ENCODE measurements at places on chromosomes 7 and 10.

DNA sequence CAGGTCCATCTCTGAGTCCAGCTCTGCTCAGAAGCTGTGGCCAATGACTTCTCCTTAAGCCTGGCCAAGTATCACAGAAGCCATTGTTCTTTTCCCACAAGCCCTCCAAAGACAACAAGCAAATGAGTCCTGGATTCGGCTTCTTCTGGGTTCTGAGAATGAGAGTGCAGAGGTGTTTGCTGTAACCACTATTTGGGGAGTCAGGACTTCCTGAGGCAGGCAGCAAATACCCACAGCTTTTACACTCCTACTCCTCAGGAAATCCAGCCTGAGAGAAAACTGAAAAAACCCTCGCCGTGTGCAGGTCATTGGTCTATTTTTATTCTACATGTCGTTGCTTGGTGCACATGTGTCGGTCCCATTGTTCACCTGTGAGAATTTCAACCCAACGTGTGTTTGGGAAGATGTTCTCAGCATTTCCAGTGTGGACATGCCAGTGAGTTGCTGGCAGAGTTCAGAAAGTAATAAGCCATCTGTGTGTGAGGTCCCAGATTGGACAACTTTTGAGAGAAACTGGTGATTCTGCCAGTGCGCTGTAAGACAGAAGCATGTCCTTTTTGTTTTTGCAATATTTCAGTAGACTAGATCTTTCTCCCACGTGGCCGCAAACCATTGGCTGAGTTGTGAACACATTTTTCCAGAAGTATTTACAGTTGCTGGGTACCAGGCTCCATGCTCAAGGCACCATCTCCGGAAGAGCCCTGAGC is 121.6 kb upstream of the LYZL2 start:
- DNase-seq: no peak

DNA sequence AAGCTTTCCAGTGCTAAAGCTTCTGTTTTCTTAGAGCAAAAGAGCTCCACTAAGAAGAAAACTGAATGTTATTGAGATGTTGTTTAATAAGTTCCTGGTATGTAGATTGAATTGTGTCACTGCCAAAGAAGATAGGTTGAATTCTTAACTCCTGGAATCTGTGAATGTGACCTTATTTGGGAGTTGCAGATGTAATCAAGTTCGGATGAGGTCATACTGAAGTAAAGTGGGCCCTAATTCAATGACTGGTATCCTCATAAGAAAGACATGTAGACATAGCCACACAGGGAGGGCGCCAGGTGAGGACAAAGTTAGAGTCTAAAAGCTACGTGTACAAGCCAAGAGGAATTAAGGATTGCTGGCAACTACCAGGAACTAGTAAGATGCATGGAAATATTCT is 732.1 kb upstream of the C7orf33 start:
- DNase-seq: no peak

- DNase-seq: no peak
These were observed 527.3 kb upstream of the SEMA3D start for GRCh38 chr7:85714043-85714578.

DNA sequence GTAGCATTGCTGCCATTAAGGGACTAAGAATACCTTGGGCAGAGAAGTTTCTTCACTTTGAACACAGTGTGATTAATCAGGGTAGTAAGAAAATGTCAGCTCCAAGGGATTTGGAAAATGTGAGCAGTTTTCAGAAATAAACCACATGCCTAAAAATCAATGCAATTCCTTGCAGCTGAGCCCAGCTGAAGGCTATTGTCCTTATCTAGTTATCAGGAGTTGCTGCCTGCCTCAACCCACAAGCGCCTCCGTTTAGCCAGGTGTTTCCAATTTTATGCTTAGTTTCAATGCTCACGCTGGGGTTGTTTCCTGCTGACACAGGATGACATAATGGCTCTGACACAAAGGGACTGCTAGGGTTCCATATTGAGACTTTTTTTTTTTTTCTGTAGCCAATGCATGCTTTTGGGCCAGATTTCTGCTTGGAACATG is 132.3 kb upstream of the ANK3 start:
- no peak for DNase-seq

GRCh38 chr10:28580825-28581224 is 47.9 kb downstream of the WAC start:
- no peak for DNase-seq

DNA sequence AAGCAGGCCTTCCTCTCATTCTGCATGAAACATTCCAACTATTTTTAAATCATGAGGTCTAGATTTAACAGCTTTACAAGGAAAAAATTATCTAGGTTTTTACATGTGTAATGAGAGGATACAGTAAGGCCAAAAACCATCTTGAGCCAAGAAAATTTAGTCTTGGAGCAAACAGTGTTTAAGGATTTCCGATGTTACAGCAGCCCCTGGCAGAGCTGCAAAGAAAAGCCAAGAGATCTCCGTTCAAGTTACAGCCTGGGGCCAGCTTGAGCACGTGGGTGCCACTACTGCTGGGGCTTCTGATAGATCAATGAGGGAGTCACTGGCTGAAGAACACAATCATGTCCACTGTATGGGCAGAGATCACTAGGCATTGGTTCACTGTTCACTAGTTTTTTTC is 156.2 kb downstream of the EVX1 start:
- DNase-seq: no peak

- DNase-seq: no peak
These were observed 12.9 kb downstream of the AGK start for GRCh38 chr7:141563956-141564623.

- no peak for DNase-seq
These were observed 63.8 kb downstream of the PALS2 start for GRCh38 chr7:24637021-24637420.

DNA sequence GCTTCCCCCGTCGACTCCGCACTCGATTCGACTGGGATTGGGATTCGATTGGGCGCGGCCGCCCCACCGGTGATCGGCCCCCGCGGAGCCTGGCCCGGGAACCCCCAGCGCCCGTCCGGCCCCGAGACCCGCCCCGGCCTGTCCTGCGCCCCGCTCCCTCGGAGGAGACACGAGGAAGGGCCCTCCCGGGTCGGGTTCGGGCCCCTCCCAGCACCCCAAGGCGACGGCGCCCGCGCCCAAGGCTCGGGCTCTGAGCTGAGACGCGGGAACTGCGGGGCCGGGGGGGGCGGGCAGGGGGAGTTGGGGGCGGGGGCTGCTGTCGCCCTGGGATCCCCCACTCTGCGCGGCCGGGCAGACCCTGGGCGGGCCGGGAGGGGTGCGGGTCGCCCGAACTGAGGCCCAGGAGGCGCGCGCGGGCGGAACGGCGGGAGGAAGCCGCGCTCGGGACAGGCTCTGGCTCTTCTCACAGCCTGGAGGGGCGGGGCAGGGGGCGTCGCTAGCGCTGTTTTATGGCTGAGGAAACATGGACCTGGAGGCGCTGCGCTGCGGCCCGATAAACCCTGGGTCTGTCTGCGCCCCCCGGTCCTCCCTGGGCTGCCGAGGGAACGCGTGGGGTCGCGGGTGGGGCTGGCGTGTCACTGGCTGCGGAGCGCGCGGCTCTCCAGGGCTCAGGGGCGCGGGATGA is 1.7 kb upstream of the NKX6-2 start:
- no peak for DNase-seq

DNA sequence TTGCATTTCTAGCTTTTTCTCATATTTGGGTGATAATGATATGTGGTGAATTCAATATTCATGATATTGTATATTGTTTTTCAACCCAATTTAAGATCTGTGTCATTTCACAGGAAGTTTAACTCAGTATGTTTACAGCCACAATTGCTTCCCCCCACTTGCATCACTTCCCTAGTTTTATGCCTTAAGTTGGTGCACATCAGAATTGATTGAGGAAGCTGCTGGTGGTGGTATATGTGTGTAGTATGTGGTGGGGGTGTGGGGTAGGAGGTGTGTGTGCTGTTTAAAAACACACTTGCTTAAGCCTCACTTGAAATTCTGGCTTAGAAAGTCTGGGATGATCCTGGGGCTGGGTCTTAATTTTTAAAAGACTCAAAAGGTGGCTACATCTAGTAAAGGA is 245.1 kb upstream of the AOAH start:
- DNase-seq: no peak

DNA sequence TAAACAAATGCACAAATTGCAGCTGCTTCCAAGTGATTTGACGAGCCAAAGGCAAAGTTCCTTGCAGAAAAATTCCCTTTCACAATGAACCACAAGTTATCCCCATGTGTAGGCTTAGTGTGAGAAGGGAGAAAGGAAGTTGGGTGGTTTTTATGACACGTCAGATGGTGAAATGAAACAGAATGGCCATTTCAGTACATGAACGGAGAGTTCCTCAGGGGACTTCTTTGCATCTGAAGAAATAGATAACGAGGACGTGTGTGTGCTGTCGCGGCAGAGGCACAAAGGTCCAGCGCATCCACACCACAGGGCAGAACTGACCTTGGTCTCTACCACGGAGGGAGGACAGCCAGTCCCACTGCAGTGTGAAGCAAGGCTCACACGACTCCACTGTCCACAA is 135.9 kb downstream of the PAXIP1 start:
- no peak for DNase-seq

DNA sequence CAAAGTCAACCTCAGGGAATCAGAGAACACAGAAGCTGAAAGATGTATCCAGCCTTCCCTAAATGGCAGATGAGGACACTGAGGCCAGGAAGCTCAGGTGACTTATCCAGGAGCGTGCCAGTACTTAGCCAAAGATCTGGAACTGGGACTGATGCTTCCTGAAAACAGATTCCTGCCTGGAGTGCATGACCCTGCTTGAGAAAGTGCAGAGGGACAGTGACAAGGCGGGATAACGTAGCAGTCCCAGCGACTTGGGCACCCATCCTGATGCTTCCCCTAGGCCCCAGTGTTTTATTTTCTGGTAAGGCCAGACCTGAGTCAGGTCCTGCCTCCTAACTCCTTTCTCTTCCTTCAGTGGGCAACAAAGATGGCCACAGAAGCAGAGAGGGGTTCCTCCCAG is 48.6 kb downstream of the KIAA1217 start:
- no peak for DNase-seq

DNA sequence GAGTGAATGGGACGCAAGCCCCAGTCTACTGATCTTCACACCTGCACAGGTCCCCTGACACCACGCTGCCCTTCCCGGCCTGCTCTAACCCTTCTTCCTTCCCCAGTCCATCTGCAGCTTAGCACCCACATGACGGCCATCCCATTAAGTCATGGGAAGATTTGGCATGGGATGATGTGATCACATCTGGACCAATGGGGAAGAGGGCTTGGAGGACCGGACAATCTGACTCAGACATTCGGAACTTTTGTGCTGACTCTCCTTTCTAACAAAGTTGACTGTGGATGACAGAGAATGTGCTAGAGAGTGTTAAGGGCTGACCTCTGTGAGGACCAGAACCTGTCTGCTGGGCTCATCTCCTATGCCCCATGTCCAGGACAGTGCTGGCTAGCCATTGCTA is 15.6 kb downstream of the CXCL12 start:
- no peak for DNase-seq

- no peak for DNase-seq
These were observed 495.8 kb downstream of the PARD3 start for GRCh38 chr10:34319197-34319846.

DNA sequence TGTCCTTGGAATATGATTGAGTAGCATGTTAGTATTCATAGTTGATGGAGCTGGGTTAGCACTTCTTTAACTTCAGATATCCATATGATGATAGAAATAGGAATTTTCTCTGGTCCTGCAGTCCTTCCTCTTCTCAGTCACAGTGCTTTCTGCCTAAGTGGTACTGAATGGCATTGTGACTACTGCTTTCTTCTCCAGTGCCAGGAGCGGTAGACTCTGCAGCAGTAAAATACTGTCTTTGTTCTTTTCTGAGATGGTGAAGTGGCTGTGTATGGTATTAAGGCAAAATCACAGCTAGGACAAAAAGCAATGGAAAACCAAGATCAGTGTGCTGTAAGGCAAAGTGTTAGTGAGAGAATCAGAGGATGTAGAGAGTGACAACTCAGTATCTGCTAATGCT is 46.6 kb downstream of the C1GALT1 start:
- DNase-seq: no peak

DNA sequence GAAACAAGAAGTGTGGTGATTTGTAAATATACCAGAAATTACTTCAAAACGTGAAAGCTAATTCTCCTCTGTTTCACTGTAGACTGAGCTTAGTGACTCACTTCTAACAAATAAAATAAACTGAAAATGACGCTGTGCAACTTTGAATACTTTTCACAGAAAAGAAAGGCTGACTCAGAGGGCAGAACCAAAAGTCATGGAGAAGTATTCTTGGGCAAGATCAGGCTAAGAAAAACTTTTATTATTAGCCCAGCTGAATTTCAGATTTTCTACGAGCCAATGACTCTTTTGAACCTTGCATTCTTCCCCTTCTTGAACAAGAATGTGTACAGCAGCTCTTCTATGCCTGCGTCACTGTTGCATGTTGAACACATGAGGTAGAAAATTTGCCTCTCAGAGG is 527.3 kb upstream of the GHITM start:
- DNase-seq: no peak

Data from esophagus squamous epithelium (tissue), 5 donors.